ENCODE measurements at places on chromosomes 7 and 10. TPM values are rescaled to one million over a fixed set of nuclear protein-coding genes. Genes with fewer than 3 reads are reported as not detected.

The PTPN20 gene
- not detected for total RNA-seq

The LRRD1 gene
- total RNA-seq: 0.31 TPM

The GPR37 gene
- total RNA-seq: 6.6 TPM

The AHCYL2 gene
- 26.0 TPM for total RNA-seq

The ZNF365 gene
- not detected for total RNA-seq

The CPED1 gene
- total RNA-seq: 1.1 TPM

The FGF8 gene
- total RNA-seq: 2.4 TPM
